ENCODE measurements at places on chromosomes 4 and X.
A peak's percentile ranks its signal among the peaks of the same experiment; 100 is the strongest.

DNA sequence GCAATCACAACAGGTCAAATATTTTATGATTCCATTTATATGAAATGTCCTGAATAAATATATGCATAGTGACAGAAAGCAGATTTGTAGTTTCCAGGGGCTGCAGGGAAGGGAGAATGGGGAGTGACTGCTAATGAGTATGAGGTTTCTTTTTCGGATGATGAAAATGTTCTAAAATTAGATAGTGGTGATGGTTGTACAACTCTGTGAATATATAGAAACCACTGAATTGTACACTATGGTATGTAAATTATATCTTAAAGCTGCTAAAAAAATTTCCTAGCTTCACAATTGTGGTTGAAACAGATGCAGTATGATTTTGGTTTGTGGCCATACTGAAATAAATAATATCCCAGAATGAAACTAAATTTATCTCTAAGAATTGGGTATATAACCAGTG lies 12.9 kb upstream of the IL2 start:
- DNase-seq = no peak

DNA sequence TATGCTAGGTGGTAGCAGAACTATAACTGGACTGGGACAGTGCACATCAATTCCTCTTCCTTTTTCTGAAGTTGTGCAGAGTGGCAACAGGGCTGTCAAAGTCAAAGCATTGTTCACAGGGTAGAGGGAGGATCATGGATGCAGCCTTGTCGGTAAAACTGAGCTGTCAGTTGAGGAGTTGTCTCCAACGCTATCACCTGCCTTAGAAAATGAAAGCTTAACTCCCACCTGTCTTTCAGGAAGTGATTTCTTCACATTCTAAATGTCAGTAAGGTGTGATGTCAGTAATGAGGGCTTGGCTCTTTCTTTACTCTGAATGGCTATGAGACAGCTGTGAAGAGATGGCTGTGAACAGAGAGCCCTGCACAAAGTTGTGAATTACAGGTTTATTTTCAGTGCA lies 66.4 kb upstream of the BANK1 start:
- no peak for DNase-seq

DNA sequence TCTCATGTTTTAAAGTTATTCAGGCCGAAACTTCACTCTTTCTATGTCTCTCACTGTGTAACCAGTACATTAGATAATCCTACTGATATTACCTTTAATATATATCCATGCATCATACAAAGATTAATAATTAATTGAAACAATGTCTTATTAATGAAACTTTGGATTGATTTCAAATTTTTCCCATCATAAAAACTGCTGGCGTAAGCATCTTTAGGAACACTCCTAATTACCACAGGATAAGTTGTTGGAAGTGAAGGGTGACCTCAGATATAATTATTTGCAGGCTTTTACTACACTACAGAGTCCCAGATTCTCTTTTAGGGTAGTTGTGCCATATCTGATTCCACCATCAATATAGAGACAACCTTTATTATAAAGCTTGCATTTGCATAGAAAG lies 181.3 kb upstream of the SFRP2 start:
- no peak for DNase-seq

- no peak for DNase-seq
Measured at GRCh38 chr4:25524663-25525062, 131.0 kb upstream of the SLC34A2 start.

- no peak for DNase-seq
Measured at GRCh38 chr4:108531461-108531860, 88.9 kb upstream of the RPL34 start.

- DNase-seq = no peak
Measured at GRCh38 chr4:110075083-110075738, 123.2 kb downstream of the ELOVL6 start.

DNA sequence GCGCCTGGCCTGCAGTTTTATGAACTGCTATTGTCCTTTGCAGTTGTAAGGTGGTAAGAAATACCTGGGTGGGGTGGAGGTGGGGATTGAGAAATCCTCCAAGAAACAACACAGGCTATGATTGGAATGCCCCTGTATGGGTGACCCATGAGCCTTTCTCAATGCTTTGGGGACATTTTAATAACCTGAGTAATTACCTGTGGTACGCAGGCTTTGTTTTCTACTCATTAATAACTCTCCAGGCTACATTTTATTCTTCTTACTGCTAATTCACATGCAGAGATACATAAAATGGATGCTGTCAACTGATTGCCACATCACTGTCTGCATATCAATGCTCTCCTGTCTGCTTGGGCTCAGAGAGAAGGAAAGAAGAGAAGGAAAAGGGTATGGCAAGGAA lies 41.8 kb downstream of the PHEX start:
- no peak for DNase-seq

- DNase-seq = no peak
Measured at GRCh38 chr4:48974979-48975640, 11.0 kb upstream of the CWH43 start.

DNA sequence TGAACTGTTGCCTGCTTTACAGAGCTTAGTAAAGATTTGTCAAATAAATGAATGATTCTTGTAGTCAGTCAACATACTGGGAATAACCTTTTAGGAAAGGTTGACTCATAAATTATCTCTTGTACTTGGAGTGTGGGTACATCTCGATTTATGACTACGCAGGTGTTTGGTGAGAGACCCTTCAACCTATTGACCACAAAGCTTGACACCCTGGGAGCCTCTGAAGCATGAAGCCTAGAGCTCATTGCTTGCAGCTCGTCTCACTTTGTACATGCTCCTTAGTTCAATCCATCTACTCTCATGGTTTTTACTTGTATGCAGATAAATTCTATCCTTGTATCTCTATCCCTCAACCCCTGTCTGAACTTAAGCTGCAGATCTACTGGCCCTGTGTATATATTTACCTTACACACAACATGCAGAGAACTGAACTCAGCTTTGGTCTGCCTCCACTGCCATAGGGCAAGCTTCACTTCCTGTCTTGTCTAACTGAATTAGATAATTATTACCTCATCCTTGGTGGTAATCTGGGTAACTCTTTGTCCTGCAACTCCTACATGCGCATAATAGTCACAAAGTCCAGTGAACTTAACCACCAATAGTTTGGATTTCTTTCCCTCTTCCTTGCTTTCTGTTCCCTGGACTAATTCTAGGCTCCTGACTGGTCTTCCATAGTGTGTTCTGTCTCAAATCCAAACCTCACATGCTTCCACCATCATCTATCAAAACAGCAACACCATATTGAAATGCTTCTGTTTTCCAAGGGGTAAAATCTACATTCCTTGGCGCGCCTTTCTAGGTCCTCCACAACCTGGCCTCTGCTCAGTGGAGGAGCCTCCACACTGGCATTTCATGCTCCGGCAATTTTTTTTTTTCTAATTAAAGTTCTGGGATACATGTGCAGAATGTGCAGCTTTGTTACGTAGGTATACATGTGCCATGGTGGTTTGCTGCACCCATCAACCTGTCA lies 32.2 kb upstream of the FAT1 start:
- DNase-seq = no peak

DNA sequence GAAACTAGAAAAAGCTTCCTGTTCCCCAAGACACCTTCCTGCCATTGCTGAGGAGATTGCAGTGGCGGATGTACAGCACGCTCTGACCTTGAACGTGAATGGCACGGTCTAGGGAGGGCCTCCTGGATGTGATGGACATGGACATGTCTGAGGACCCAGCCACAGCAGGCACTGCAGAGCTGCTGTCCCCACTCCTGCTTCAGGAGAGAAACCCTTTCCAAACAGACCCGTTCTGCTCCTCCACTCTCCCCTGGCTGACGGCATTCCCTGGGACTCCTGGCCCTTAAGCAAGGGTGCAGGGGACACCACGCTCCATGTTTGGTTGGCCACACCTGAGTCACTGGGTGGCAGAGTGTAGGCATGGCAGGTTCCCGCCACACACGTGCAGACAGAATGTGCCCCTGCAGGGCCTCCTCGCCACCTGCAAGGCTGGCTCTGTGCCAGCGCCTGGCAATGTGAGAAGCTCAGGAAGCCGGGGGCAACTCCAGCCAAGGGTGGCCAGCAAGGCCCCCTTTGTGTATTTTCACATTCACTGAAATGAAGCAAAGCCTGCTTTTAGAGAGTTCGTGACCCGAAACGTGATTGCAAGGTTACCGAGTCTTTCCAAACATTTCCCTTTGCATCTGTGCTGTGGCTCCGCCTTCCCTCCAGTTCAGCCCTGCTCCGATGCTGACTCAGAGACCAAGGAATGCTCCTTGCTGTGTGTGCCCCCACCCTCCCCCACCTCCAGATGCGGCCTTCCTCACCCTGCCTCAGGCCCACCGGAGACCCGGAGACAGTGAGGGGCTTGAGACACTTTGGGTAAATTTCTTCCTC lies 46.1 kb downstream of the HTRA3 start:
- DNase-seq = no peak

- DNase-seq = no peak
Measured at GRCh38 chrX:10282490-10282889, 125.7 kb downstream of the CLCN4 start.

DNA sequence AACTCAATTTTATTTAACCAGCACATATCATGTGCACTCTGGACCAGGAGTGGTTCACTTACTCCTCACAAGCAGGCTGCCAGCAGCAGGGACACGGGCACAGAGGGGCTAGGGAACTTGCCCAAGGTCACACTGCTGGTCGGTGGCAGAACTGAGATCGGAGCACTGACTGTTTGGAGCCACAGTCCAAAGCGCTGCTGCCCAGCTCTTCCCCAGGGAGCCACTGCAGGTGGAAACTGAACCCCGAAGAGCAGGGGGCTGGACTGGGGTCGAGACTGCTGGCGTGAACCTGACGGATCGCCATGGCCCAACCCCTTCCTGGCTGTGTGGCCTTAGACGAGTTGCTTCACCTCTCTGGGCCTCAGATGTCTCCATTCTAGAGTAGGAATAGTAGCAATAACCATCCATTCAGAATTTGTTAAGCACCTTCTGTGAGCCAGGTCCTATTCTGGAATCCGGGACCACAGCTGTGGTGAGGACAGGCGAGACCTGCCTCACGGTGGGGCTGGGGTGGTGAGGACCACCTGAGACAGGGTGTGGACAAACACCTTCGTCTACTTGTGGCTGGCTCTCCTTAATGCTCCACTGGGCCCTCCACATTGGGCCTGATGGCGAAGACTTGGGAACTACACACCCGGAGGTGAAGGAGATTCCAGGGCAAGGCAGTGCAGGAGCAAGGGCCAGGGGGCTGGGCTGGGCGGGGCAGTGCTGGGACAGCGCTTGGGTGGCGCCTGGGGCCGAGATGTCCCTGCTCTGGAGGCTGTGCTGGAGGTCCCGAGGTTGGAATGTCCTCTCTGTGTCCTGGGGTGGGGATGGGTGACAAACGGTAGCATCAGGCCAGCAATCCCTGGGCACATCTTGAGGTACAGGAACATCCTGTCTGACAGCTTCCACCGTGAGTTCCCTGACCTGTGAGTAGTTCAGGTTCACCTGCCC lies 32.0 kb upstream of the KIAA0232 start:
- DNase-seq = no peak

- no peak for DNase-seq
Measured at GRCh38 chr4:95476121-95476520, 72.7 kb downstream of the UNC5C start.

DNA sequence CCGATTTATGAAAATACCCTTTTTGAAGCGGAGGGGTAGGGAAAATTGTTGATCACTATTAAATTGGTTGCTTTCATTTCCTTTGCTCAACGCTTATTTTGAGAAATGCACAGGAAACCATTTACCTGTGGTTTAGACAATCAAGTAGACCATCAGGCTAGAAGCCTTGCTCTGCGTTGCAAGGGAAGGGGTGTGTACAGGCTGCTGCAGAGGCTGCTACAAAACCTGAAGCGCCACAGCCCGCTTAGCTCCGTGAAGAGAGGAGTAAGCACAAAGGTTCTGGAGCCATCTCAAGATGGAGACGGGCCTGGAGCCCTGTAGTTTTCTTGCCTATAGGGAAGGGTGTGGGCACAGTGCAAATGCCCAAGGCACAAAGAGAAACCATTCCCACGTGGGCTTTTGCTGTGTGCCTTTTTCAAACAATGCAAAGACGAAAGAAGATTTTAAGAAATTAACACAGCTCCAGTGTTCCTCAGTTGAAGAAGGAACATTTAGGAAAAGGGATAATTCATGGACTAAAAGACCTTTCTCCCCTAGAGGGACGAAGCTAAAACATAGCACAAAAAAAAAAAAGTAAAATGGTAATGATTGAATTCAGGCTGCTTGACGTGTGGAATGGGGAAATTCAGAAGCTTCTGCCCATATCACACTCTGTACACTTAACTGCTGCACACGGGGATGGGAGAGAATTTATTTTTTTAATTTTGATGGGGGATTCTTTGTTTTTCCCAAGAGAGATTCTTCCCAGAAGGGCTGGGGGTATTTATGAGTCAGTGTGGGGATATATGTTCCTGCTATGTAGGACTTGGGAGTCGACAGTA lies 3.5 kb downstream of the TMSB4X start:
- DNase-seq = peak; percentile 33

- no peak for DNase-seq
Measured at GRCh38 chr4:182231496-182231895, 11.7 kb upstream of the TENM3 start.

- DNase-seq = no peak
Measured at GRCh38 chrX:136784231-136784630, 3.5 kb upstream of the ARHGEF6 start.
